HFF-Myc (cell line): ENCODE measurements at places on chromosomes 16 and 17.

DNA sequence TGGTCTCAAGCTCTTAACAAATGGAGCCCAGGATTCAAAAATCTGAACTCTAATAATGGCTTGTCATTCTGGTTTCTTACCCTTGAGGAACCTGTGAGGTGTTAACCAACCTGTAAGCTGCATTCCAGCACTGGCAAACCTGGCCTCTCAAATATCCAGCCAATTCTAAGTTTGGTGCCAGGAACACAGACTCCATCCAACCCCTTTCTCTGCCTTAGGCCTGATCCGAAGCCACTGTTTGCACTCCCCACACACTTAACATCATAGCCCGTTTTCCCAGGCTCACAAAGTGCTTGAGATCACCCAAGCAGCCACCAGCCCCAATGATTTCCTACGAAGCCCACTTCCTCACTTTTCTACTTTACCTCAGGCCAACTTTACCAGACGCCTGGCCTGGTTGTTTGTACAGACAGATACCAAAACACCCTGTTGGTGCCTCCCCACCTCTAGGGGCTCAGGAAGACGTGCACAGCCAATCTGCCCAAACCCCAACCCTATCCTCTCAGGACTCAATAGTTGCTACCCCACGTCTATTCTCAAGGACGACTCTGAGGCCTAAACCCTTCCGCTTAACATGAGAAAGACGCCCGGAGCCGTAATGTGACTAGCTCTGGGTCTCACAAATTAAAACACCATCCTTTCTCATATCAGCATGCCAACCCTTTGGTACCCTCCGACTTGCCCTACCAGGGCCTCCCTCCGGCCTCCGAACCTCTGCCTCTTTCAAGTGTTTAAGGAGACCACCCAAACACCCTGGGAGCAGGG, 3.2 kb upstream of the PER1 start:
- DNase-seq, result no peak

DNA sequence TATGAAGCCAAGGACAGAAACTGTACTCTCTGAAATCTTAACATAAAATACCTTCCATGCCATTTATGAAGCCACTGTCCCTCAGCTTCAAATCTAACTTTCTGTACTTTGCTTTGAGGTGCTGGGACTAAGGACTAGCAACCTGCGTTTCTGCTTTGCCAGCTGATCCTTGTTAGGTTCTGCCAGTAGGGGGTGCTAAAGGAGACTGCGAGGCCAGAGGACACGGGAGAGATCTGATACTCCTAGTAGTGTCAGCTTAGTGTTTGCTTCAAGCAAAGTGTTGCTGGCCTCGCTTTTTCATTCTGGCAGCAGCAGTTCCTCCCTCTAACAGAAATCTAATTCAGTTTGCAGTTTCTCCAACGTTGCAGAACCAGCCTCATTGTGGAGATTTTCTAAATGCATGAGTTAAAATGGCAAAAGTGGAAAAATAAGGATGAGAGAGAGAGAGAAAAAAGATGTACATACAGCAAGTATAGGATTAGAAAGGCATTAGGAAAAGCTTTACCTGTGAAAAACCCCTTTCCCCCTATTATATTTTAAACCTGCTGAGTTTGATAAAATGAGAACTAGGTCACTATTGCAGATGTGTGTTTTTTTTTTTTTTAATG, 297.5 kb downstream of the CA10 start:
- no peak for DNase-seq

GRCh38 chr17:5553479-5553878, 30.8 kb downstream of the NLRP1 start:
- DNase-seq, result no peak

DNA sequence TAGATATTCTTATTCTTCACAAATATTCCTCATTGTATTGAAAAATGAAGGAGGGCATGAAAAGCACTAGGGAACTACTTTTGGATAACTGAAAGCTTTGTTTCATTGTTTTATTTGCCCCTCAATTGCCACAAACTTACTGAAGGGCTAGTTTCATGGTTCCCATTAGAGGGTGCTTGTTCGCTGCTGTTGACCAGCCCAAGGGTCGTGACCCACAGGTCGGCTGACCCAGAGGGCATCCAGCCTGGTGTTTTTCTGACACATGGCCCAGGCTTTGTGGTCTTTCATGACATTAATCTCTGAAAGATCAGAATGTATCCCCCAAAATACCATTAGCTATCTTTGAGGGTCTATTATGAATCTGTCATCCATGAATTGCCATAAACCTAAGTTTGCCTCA, 30.0 kb downstream of the DGKE start:
- no peak for DNase-seq

DNA sequence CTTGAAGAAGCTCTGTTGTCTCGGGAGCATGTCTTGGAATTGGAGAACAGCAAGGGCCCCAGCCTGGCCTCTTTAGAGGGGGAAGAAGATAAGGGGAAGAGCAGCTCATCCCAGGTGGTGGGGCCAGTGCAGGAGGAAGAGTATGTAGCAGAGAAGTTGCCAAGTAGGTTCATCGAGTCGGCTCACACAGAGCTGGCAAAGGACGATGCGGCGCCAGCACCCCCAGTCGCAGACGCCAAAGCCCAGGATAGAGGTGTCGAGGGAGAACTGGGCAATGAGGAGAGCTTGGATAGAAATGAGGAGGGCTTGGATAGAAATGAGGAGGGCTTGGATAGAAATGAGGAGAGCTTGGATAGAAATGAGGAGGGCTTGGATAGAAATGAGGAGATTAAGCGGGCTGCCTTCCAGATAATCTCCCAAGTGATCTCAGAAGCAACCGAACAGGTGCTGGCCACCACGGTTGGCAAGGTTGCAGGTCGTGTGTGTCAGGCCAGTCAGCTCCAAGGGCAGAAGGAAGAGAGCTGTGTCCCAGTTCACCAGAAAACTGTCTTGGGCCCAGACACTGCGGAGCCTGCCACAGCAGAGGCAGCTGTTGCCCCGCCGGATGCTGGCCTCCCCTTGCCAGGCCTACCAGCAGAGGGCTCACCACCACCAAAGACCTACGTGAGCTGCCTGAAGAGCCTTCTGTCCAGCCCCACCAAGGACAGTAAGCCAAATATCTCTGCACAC, 21.2 kb downstream of the AKAP1 start:
- DNase-seq, result no peak

GRCh38 chr16:3461151-3461550, 17.7 kb downstream of the NAA60 start:
- DNase-seq, result no peak

DNA sequence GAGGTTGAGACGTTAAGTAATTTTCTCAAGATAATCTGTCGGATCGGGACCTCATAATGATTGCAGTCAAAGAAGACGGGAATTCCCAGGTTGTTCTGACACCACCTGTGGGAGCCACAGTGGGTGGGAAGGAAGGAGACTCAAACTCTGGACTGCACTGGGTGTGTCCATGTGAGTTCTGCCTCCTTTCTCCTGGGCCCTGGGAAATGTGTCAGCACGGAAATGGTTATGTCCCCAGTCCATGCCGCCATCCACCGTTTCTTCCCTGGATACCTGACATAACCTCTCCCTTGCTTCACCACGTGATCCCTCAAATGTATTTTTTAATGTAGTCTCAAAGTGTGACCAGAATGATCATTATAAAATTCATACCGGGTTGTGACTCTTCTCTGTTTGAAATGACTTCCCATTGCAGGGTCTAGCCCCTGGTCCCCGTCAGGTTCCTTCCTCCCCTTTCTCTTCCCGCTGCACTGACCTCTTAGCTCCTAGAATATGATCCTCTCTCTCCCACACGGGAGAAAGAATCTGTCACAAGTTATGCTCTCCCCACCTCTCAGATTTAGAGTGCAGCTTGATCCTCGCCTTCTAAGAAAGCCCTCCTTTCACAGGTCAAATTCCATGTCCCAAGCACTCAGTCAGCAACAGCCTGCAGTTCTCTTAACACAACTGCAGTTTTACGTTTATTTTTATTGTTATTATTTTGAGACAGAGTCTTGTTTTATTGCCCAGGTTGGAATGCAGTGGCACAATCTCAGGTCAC, 820.0 kb upstream of the EEF2KMT start:
- no peak for DNase-seq

DNA sequence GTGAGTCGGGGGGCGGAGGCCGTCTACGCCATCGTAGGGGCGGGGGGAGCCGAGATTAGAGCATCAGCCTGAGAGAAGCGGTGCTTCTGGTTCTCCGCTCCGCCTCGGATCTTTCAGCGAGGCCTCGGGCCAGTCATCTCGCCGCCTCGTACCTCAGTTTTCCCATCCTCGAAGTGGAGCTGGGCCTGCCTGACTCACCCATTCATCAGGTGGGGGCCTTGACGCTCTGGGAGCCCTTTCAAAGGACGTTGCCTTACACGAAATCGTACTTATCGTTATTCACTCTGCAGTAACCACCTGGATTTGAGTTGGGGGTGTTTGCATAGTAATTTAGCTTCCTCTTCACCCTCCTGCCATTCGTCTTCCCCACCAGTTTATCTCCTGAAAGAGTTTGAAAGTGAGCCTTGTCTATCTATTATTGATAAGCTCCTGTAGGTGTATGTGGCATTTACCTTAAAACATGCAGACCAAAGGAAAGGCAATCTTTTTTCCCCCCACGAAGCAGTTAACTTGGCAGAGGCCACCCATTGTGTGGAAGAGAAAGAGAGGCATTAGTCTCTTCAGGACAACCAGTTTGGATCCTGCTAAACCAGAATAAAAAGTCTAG, 674 bp downstream of the TAF15 start:
- DNase-seq, result no peak

GRCh38 chr17:38709864-38710603, 5.0 kb downstream of the MLLT6 start:
- no peak for DNase-seq

GRCh38 chr16:84511831-84512230, 7.4 kb upstream of the MEAK7 start:
- DNase-seq, result no peak

DNA sequence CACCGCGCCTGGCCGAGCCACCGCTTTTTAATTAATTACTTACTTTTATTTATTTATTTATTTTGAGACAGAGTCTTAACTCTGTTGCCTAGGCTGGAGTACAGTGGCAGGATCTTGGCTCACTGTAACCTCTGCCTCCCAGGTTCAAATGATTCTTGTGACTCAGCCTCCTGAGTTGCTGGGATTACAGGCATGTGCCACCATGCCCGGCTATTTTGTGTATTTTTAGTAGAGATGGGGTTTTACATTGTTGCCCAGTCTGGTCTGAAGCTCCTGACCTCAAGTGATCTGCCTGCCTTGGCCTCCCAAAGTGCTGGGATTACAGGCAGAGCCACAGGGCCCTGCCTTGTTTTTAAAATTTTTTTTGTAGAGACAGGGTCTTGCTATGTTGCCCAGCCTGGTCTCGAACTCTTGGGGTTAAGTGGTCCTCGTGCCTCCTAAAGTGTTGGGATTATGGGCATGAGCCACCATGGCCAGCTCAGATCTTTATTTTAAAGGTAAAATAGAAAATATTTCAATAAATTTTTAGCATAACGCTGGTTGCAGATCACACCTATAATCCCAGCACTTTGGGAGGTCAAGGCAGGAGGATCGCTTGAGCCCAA, 18.3 kb upstream of the NUDT16L1 start:
- DNase-seq, result no peak

DNA sequence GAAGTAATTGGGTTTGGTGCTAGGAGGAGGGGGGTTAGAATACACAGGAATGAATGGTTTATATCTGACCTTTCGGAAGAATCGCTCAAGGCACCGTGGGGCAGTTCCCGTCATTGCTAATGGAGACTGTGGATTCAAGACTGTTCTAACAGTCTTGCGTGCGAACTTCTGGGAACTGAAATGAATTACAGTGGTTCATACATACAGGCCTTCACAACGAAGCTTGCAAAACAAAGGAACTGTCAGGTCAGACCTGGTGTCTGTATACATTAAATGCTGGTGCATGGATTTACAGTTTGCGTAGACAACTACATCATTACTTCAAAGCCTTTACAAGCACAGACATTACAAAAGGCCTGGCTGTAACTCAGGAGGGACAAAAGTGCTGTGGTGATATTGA, 983.9 kb downstream of the CDH11 start:
- DNase-seq, result no peak
